Stimulated activated CD4-positive, alpha-beta T cell treated with anti-CD3 and anti-CD28 coated beads, Interleukin-1b, Interleukin-23, amount 100 ng/mL, for 1 hour (primary cell): ENCODE measurements at places on chromosomes 7 and 10.

- no peak for DNase-seq
These were observed 12.4 kb downstream of the GFRA1 start for GRCh38 chr10:116260599-116260998.

DNA sequence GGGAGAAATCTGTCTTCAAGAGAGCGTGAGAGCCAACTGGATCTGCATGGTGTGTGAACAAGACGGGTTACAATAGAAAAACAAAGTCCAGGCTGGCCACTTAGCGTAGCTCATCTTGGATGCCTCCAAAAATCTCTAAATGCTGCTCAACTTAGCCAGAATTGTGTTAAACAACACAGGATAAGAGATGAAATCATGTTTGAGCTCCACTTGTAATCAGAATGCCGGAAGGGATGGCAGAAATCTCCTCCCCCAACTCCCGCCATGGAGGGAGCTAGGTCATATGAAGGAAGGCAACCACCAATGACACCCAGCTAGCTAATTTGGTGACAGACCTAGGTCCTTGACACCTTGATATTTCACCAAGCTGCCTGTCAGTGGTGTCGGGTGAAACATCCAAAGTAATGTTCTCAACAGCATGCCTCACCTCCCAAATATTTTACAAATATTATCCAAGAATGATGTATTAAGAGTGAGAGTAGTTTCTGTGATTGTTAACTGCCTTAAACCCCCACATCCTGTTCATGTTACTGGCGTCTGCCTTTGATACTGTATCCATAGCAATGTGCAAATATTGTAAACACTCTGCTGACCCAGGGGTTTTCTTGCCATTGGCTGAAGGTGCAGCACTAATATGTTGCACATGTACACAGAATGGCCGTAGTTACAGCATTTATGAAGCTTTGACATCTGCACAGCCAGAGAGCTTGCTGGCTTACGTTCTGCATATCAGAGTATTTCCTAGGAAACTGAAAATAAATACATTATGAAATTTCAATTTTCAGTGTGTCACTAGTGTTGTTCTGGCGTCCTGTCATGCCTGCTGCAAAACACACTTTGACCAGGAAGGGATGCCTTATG lies 25.8 kb downstream of the TMEM254 start:
- DNase-seq, result no peak

- DNase-seq, result no peak
These were observed 16.7 kb downstream of the RBP3 start for GRCh38 chr10:47364911-47365310.

- no peak for DNase-seq
These were observed 599.4 kb upstream of the ANKRD30A start for GRCh38 chr10:36526033-36526432.

DNA sequence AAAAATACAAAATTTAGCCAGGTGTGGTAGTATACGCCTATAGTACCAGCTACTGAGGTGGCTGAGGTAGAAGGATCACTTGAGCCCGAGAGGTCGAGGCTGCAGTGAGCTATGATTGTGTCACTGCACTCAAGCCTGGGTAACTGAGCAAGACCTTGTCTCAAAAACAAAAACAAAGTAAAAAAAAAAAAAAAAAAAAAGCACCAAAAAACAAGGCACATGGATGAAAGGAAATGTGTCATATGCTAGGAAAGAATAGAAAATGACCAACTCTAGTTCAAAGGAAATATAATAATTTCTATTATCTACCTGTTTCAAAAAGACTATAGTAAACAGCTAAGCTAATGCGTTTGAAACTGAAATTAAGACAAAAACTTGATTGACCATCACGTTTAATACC lies 33.8 kb downstream of the UBE2H start:
- no peak for DNase-seq

DNA sequence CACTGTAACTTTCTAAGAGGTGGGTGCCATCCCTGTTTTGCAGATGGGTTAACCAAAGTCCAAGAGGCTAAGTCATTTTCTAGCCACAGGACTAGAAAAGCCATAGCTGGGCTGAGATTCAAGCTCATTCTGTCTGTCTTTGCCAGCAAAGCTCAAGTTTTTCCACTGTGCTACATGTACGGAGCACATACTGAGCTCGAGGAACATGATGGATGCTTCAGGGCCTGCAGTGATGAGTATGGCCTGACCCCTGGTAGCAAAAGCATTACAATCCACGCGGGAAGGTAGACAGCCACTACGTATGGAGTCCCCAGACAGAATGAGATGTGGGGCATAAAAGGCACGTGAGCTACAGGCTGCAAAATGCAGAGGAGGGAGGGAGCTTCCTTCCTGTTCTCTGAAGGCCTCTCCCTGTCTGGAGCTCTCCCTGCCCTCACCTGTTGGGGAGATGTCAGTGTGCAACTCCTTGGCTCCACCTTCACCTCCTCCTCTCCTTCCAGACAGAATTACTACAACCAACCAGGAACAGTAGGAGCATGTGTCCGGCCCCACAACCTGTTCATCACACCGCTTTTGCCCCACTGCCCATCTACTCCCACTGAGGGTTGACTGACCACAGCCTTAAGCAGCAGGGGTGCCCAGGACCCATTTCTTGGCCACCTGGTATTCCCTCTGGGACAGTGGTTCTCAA lies 16.4 kb downstream of the ITPRIP start:
- no peak for DNase-seq
